Stimulated activated CD8-positive, alpha-beta memory T cell treated with anti-CD3 and anti-CD28 coated beads, Interleukin-4, amount 100 ng/mL, for 4 hours (primary cell): ENCODE measurements at places on chromosomes 5 and 9.

- DNase-seq, result no peak
Measured at GRCh38 chr5:136712628-136713027, 347.3 kb upstream of the TRPC7 start.

DNA sequence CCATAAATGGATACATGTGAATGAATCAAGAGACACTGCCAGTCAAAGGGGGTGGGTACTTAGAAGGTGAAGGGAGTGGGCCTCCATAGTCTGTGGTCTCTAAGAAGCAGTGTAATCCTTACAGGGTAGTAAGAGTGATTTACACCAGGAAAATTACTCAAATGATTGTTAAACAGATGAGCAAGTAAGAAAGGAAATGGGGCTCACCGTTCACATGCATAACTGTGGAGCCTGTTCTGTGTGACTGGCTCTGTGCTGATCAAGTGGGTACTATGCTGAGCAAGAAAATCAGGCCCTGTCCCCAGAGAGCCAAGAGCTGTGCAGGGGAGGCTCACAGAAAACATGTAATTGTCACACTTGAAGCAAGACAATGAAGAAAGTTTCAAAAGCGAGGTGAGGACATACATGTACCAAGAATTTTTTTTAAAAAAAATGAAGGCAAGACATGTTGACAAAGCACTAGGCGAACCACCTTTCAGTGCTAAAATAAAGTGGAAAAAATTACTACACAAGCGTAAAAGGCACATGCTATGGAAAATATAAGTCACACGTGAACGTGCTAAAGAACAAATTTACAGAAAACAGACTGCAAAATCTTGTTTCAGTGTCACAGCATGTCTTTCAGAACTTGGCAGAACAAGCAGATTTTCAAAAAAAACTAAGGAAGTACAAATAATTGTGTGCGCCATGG is 2.5 kb downstream of the BTNL8 start:
- DNase-seq, result no peak

DNA sequence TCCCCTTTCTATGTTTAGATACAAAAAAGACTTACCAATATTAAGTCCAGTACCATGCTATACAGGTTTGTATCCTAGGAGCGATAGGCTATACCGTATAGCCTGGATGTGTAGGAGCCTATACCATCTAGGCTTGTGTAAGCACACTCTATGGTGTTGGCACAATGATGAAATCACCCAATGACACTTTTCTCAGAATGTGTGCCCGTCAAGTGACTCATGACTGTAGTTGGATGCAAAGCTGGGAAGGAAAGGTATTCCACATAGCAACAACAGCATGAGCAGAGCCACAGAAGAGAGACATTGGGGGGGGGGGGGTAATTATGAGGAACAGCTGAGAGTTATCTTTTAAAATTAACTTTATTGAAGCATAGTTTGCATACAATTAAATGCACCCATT is 63.2 kb downstream of the TTLL11 start:
- DNase-seq, result no peak

DNA sequence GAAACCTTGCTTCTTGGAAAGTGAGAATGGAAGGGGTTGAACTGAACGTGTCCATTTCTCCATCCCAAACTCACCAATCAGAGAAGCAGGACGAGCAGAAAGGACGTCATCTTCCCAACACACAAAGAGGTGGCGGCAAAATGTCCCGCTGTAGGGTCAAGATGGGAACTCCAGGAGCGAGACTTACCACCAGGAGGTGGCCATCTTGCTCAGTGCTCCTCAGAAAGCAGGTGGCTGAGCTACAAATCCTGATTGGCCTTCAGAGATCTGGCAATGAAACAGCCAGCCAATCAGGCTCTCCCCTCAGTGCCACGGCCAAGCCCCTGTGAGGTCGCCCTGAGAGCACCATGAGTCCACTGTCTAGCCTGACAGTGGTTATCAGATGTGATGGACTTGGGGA is 259.0 kb downstream of the NDUFS4 start:
- no peak for DNase-seq

DNA sequence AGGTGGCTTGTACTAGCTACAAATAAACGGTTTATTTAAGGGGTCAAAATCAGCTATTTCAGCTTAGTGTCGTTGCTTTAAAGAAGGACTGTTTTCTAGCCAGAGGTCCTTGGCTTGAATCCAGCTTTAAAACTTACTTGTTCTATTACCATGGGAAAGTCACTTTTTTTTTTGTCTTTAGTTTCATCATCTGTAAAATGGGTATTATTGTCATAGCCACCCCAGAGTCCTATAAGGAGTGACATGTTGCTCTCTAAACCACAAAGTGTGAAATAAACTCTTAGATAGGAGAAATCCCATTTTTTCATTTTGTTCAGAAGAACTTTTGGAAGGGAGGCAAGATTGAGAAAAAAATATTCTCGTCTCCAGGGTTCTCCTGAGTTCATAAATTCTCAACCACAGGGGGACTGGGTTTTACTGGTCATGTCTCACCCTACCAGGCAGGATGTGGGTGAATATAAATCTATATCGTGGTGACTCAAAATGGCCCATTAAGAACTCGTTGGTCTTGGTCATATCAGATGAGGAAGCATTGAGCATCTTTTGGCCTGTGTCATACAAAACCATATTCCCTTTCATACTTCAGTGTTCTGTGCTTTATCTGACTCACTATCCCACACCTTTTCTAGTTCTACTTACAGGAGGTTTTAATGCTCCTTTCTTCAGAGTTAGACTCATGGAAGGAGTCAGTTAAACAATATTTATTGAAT is 202.7 kb upstream of the NR3C1 start:
- no peak for DNase-seq

GRCh38 chr9:104923289-104923688 is 4.7 kb downstream of the ABCA1 start:
- DNase-seq, result no peak

DNA sequence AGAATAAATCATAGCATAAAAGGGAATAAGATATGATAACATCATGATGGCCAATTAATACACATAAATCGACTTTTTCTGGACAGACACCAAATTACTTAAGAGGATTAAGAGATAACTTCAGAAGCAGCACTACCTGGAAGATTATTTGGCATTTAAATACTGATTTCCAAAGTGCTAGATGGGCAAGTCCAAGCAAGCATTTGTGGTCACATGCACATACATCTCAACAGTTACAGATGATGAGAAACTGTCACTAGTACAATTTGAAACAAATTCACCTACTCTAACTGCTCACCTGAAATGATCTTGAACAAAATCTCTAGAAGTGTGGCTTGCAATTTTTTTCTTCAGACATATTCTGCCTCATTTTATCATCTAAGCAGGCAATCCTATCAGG is 26.8 kb upstream of the RASGEF1C start:
- DNase-seq, result no peak

GRCh38 chr9:68728731-68729130 is 23.7 kb downstream of the PIP5K1B start:
- no peak for DNase-seq

GRCh38 chr5:43357067-43357466 is 43.9 kb upstream of the HMGCS1 start:
- no peak for DNase-seq

DNA sequence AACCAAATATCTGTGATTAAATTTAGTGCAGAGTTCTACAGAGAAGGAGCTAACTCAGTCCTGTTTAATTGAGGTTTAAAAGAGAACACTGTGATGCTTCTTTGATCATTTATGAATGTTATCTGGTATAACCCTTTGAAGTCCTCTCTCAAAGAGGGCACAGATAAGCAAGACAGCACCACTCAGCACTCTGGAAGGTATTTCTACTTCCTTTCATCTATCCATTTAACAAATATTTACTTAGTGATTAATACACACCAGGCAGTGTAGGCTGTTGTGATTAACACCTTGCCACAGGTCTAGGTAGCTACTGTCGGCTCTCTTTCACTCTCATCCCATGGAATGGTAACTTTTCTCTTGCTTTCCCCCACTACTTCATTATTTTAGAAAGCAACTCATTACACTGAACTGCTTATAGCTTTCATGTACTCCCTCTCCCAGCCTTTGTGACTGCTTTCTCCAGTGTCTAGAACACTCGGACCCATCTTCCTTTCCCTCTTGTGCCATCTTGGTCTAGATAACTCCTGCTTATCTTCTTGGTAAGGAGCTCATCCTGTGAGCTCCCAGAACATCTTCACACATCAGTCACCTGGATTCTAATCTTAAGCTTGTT is 54.7 kb downstream of the GLDC start:
- DNase-seq, result no peak

GRCh38 chr5:58286741-58287140 is 173.1 kb downstream of the PLK2 start:
- DNase-seq, result no peak

GRCh38 chr9:35162605-35163315 is 951 bp downstream of the UNC13B start:
- DNase-seq, result no peak

DNA sequence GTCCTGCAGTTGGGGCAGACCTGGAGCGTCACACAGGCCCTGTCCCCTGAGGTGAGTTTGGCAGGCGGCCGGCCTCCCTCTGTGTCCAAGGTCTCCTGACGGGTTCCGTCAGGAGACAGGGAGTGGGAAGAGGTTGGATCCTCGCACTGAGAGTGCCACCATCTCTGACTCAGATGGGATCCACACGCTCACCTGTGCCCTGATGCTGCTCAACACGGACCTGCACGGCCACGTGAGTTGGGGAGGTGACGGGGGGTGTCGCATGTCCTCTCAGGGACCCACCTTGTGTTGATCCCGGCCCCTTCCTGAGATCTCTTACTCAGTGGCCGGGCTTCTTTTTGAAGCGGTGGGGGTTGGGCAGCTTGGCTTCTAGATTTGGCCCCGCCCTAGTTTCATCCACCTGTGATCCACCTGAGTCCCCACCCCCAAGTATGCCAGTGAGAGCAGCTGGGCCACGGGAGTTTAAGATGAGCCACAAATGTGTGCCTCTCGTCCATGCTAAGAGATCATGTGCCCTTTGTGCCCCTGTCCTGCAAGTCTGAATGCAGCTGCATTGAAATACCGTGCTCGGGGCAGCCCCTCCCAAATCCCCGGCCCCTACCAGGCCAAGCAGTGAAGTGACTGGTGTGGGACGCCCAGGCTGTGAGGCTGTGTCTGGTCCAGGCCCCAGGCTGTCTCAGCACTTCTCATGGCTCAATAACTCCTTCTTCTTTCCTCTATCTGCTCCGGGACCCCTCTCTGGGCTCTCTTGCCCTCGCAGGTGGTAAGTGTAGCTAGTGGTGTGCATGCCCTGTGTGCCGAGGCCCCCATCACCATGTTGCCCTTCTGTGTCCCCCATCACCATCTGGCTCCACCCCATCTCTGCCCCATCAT is 27.2 kb downstream of the PSD2 start:
- DNase-seq, result no peak

DNA sequence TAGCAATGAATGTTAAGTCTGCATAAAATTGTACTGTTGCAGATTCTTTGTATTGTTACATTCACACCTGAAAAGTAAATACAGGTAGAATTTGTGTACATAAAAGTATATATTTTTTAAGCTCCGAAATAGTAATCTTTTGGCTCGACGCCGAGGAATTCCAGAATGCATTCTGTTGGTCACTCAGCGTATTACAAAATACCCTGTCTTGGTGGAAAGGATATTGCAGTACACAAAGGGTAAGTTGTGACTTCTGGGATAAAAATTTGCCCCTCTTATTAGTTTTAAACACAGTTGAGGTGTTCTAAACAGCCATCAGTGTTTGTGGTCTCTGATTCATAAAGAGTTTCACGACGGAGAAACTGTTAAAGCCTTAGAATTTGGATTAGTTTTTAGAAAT is 257.6 kb downstream of the ARHGEF28 start:
- no peak for DNase-seq

DNA sequence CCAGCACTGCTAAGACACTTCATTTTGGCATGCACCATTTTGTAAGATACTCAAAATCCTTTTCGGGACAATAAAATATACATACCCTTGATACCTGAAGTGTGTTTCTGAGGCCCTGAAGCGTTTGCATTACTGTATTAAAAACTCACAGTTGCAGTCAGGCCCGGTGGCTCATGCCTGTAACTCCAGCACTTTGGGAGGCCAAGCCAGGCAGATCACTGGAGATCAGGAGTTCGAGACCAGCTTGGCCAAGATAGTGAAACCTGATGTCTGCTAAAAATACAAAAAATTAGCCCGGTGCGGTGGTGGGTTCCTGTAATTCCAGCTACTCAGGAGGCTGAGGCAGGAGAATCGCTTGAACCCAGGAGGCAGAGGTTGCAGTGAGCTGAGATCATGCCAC is 2.5 kb upstream of the EIF4EBP3 start:
- DNase-seq, result no peak

- DNase-seq, result no peak
Measured at GRCh38 chr5:45274241-45274640, 421.9 kb downstream of the HCN1 start.

DNA sequence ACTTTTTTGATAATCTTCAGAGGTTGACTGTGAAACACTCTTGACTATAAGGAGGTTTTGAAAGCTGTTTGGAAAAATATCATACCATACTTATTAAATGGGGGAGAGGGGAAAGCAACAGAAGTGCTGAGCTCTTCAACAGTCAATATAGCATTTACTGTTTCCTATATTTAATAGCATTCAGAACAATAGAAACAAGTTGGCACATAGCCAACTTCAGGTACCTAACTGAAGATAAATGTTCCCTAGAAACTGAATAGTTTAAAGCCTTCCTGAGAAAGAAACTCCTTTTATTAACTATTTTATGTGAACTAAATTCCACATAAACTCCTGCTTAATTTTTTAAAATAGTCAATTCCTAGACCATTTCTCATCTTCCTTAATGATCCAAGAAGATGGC is 26.3 kb downstream of the SLC31A1 start:
- DNase-seq, result no peak

DNA sequence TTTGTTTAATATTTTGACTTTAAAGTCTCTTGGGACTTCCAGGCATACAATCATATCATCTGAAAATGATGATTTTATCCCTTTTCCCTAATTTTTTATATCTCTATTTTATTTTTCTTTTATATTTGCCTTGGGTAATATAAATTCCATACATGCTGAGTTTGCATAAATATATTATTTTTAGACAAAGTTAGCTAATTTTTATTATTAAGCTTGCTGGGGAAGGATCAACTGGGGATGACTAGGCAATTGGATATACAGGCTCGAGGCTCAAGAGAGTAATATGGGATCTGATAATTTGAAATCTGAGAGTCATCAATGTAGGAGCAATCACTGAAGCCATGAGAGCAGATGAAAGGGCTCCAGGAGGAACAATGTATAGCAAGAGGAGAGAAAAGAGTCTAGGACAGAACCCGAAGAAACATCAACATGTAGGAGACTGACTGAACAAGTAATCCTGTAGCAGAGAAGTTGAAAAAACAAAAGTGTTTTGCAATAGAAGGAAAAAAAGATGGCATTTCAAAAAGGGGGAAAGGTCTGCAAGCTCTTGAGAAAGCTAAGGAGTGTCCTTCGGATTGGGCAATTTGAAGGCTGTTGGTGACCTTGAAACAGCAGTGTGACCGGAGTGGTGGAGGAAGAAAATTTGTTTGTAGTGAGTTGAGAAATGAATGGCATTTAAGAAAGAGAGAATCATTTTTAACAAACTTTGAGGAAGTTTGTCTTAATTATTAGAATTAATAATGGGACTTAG is 17.0 kb upstream of the RHOBTB3 start:
- DNase-seq, result no peak

- no peak for DNase-seq
Measured at GRCh38 chr9:109802491-109802890, 22.5 kb downstream of the PALM2AKAP2 start.

- DNase-seq, result no peak
Measured at GRCh38 chr5:73391441-73391881, 57.1 kb downstream of the FOXD1 start.
